ENCODE measurements at places on chromosomes 3 and 15.

- DNase-seq: no peak
These were observed 722 bp downstream of the STRA6 start for GRCh38 chr15:74201710-74202420.

DNA sequence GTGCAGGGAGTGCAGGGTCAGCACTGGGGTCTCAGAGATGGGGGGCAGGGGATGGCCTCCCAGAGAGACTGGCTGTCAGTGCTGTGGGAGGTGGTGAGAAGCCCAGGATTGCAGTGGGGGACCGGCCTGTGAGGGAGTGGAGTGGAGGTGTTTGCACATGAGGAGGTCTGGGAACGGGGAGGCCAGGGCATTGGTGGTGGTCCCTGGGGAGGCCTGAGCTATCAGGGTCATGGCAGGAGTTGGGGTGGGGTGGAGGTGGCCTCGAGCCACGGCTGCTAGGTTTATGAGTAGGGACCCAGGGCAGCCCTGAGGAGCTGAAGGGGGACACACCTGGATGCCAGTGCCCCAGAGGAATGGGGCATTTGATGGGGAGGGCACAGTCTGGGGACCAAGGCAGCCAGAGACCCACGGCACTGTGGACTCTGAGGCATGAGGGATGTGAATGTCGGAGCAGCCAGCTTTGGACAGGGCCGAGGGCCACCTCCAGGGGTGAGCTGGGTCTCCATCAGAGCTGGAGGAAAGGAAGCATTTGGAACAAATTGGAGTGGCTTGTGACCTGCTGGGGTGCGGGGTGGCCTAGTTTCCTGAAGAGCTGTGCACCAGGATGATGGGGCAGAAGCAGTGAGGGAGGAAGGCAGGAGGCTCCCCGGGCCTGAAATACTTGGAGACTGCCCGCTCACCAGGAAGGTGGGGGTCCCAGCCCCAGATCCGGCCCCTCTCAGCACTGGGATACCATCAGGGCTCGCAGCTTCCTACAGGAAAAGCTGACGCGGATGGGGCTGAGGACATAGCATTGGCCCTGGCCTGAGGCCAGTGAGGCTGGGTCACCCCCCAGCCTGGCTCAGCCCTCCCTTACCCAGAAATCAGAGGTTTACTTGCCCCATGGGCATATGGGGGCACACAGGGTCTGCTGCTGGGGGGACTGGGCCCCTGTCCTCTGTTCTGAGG is 9.5 kb upstream of the CSPG4 start:
- DNase-seq: no peak

DNA sequence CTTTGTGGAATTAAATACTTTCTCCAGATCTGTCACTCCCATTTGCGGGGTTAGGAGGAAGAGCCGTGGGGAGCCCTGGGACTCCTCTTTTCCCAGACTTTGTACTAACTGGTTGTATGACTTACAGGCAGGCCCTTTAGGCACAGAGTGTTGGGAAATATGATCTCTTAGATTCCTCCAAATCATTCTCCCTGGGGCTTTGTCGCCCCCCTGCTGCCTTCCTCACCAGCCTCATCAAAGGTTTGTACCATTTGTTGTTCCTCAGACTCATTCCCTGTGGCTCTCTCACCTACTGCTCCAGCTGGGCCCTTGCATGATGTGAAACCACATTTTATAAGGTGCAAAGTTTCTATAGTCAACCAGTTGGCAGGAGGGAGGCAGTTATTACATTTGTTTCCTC is 56.4 kb downstream of the CRYGS start:
- DNase-seq: no peak

- no peak for DNase-seq
These were observed 65.3 kb downstream of the CHAC1 start for GRCh38 chr15:41018534-41018933.

- no peak for DNase-seq
These were observed 365.5 kb downstream of the SHQ1 start for GRCh38 chr3:72482589-72483321.

DNA sequence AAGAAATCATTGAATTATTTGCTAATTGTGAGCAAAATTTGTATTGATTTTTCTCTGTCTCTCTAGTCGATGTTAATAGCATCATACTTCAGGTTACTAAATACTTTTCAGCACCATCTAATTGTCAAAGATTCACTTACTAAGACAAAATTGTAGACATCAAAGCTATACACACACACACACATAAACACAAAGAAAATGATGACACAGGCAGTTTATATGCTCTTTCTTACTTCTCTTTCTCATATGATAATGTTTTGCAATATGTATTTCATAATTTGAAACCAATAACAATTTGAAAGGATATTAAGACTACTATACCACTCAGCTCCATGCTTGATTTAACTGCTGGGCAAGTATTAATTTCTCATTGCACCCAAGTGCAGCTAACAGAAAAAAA is 406.2 kb downstream of the ROBO2 start:
- DNase-seq: no peak

GRCh38 chr3:186109897-186110803 is 1.3 kb upstream of the ETV5 start:
- no peak for DNase-seq

GRCh38 chr15:78203346-78204225 is 30.8 kb downstream of the ACSBG1 start:
- DNase-seq: no peak

DNA sequence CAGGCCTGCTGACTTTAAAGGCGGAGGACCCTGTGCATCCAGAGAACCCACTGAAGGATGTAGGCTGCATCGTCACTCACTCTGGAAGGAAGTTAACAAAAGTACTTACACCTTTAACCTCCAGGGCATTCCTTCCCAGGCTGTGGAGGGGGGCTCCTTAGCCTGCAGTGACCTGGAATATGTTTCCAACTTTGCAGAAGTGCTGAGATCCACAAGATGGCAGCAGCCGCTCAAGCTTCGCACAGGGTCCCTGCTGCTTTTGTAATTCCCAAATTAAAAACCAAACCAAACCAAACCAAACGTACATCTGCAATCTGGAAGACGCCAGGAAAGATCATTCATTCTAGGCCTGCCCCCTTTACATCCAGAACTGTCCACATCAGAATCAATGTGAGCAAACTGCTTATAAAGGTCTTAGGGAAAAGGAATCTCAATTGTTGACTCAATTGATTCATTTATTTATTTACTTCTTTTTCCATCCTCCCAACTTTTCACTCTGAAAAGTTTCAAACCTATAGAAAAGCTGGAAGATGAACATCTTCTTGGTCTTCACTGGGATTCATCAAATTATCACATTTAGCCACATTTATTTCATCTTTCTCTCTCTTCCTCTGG is 70.5 kb upstream of the KLHL25 start:
- no peak for DNase-seq

GRCh38 chr3:138078901-138079344 is 36.5 kb downstream of the DZIP1L start:
- no peak for DNase-seq

GRCh38 chr3:4565809-4566501 is 72.8 kb downstream of the ITPR1 start:
- no peak for DNase-seq
